Upper lobe of left lung (tissue), 6 donors: ENCODE measurements at places on chromosomes 1 and 21. TPM values are rescaled to one million over a fixed set of nuclear protein-coding genes. Genes with fewer than 3 reads are reported as not detected.

DNA sequence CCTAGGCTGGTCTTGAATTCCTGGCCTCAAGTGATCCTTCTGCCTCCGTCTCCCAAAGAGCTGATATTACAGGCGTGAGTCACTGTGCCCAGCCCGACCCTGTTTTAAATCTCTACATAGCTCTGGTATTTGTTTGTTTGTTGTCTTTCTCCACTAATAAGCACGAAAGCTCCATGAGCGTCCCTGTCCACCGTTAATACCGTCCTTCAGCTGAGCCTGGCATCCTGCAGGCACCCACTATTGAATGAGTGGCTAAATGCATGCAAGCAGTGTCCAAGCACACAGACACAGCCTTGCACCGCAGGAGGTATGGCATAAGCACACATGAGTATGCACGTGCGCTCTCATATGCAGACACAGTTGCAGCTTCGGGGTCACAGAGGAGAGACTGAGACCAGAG lies 4.5 kb upstream of the COL16A1 start:
- no peaks in the 10 kb centered on the region for H3K27me3 ChIP-seq
- DNase-seq: no peak
- H3K36me3 ChIP-seq: no peaks in the 10 kb centered on the region
- H3K4me3 ChIP-seq: no peak overlapping the region
- no peak overlapping the region for H3K27ac ChIP-seq
- peaks cover 27% of the 10 kb centered on the region for H3K4me1 ChIP-seq

DNA sequence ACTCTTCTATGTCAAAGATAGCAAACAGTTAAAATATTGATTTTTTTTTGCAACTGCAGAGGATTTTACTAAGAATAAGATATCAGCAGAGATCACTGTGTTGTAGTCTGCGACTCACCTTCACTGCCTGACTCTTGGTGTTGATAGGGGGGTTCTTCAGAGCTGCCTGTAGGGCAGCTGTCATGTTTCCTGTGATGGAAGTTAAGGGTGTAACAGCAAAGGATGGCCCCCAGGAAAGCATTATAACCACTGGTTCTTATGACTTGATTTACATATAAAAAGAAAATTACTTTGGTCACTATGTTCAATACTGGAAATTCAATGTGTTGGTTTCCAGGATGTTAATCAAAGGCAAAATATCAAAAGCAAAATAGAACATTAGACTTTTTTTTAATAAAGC lies 2.6 kb downstream of the ARPC5 start:
- DNase-seq: no peak
- peaks cover 62% of the 10 kb centered on the region for H3K4me1 ChIP-seq
- no peaks in the 10 kb centered on the region for H3K27me3 ChIP-seq

- H3K4me1 ChIP-seq: peaks cover 10% of the 10 kb centered on the region
- H3K4me3 ChIP-seq: no peak overlapping the region
- DNase-seq: no peak
- no peaks in the 10 kb centered on the region for H3K27me3 ChIP-seq
- H3K36me3 ChIP-seq: no peaks in the 10 kb centered on the region
These were observed 62.8 kb upstream of the COA6 start for GRCh38 chr1:234310460-234310817.

DNA sequence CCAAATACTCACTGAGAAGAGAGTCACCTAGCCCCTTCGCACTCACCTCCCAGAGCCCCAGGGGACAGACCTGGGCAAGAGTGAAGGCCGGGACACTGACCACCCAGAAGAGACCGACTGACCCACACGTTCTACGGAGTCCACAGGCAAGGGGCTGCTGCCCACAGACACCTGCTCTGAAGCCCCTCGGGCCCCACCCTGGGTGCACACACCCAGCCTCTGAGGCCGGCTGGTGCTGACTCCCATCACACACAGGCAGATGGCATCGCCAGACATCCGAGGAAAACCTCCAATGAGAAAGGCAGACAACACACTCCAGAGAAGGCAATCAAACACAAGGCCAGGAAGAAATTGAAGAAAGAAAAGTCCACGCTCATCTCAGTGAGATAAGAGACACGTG lies 22.1 kb downstream of the WDR4 start:
- H3K27ac ChIP-seq: no peak overlapping the region
- no peaks in the 10 kb centered on the region for H3K27me3 ChIP-seq

DNA sequence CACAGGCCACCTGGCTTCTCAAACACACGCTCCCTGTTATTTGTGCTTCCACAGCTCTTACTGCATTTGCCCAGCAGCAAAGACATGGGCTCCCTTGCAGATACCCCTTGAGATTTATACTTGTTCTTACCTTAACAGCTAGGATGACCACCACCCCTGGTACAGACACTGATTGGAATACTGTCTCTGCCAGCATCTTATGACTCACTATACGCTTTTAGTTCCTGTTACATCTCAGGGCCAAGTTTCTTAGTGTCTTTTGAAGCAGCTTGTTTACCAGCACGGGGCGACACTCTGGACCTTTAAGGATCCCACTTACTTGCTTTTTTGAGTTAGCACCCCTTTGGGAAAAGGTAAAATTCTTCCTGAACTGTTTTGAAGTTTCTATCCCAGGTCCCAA lies 874.8 kb downstream of the KCNT2 start:
- H3K4me1 ChIP-seq: no peaks in the 10 kb centered on the region
- H3K4me3 ChIP-seq: no peak overlapping the region
- no peak overlapping the region for H3K27ac ChIP-seq
- no peaks in the 10 kb centered on the region for H3K36me3 ChIP-seq

GRCh38 chr1:14782741-14783591 lies 184.5 kb downstream of the KAZN start:
- no peaks in the 10 kb centered on the region for H3K4me1 ChIP-seq
- no peaks in the 10 kb centered on the region for H3K36me3 ChIP-seq
- no peak for DNase-seq

DNA sequence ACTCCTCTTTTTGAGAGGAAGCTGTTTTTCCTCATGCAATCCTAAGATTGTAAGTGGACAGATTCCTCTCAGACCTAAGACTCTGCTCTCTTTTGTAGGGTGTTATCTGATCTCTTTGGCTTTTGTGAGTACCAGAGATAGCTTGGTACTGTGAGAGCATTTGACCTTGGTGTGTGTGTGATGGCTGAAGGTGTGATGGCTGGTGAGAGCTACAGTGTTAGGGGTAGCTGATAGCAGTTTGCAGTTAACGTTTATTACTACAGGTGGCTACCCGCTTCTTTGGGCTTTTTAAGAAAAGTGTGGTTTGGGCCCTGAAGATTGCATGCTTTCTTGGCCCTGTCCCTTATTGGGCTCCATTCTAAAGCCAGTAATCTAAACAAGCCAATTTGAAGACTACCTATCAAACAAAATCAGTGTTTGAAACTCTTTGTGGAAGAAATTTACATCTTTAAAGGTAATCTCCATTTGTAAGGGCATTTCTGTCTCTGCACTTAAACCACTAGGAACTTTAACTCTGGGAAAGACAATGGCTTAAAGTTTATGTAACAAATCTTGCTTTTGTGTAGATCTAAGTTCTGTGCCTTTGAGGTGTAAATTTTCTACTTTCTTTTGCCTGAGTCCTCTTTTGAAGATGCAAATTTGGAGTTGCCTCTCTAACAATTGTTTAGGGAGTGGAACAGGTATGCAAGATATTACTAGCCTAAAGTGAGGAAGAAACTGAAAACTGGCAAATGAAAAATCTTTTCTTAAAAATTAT lies 85.3 kb upstream of the SERBP1 start:
- DNase-seq: no peak
- H3K4me1 ChIP-seq: no peaks in the 10 kb centered on the region
- no peak overlapping the region for H3K4me3 ChIP-seq

DNA sequence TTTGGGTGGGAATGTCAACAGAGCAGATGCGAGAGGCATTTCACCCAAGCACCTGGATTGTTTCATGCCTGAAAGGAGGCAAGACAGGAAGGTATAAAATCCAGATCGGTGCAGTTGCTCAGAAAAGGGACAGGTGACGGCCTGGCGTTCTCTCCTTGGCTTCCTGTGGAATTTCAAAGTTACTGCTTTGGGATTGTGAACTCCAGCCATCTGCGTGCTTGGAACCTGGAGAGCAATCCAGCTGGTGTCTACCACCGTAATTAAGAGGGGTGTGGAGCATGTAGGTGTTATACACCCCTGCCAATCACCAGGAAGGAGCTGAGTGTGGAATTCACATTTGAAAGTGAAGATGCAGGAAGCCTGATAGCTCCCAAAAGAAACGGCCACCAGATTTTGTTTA lies 286.1 kb downstream of the KIF26B start:
- no peak for DNase-seq
- no peak overlapping the region for H3K4me3 ChIP-seq
- H3K27ac ChIP-seq: no peak overlapping the region
- H3K36me3 ChIP-seq: no peaks in the 10 kb centered on the region
- H3K4me1 ChIP-seq: peaks cover 4% of the 10 kb centered on the region
- H3K27me3 ChIP-seq: no peaks in the 10 kb centered on the region

- H3K36me3 ChIP-seq: no peaks in the 10 kb centered on the region
- H3K4me3 ChIP-seq: peak overlapping the region; percentile 51
- peaks cover 36% of the 10 kb centered on the region for H3K4me1 ChIP-seq
- peak; percentile 90 for DNase-seq
These were observed 826 bp downstream of the LAPTM5 start for GRCh38 chr1:30756545-30757351.

- H3K27ac ChIP-seq: no peak overlapping the region
- H3K4me3 ChIP-seq: no peak overlapping the region
- no peak for DNase-seq
- H3K27me3 ChIP-seq: no peaks in the 10 kb centered on the region
These were observed 12.1 kb upstream of the FAM43B start for GRCh38 chr1:20540281-20540680.

DNA sequence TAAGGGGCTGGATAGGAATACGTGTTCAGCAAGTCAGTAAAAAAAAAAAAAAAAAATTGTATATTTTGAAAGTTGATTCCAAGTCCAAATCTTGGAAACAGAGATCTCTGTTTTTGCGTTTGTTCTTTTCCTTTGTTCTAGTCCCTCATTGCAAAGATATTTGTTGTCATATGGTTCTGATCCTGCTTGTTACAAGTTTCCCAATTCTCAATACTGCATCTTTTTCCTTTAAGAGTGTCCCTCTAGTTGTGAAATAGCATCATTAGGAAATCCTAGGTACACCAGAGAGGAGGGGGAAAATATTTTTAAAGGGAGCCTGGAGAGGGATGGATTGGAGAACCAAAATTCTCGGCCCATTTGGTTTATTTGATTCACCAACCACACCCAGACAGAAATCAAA lies 152.2 kb upstream of the C1orf105 start:
- H3K27me3 ChIP-seq: no peaks in the 10 kb centered on the region
- no peak for DNase-seq
- no peaks in the 10 kb centered on the region for H3K4me1 ChIP-seq
- H3K4me3 ChIP-seq: no peak overlapping the region
- no peak overlapping the region for H3K27ac ChIP-seq
- no peaks in the 10 kb centered on the region for H3K36me3 ChIP-seq

DNA sequence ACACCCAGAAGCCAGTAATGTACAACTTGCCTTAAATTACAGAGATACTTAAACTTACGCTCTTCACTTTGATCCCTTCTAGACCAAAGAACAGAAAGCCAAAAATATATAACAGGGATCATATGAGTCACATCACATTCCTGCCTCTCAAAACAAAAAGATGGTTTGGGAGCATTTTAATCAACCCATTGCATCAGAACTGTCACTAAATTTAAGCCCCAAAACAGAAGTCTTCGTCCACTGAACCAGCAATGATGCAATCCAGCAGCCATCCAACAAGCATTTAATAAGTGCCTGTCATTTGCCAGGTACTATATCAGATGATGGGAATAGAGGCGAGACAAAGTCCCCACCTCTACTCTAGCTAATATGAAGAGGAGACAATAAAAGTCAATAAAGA lies 42.7 kb upstream of the GLIS1 start:
- H3K4me1 ChIP-seq: no peaks in the 10 kb centered on the region
- H3K4me3 ChIP-seq: no peak overlapping the region
- H3K36me3 ChIP-seq: no peaks in the 10 kb centered on the region
- H3K27me3 ChIP-seq: no peaks in the 10 kb centered on the region
- H3K27ac ChIP-seq: no peak overlapping the region
- no peak for DNase-seq

DNA sequence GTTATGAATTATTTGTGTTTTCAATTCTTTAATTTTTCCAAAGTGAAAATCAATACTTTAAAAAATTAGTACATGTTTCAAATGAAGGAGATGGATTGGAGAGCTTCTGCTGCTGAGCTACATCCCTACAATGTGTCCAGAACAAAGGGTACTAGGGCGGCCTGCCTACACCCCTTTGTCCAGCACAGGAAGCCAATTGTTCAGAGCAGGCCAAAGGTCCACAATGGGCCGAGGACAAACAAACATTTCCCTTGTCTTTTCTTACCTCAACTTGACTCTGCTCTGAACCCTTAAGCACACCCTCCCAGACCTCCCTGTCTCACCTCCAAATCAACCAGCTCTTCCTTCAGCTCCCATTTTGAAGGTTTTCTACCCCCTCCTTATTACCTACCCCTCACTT lies 39.4 kb upstream of the CAMK1G start:
- H3K27me3 ChIP-seq: no peaks in the 10 kb centered on the region
- H3K27ac ChIP-seq: no peak overlapping the region
- no peak for DNase-seq
- no peaks in the 10 kb centered on the region for H3K36me3 ChIP-seq
- no peak overlapping the region for H3K4me3 ChIP-seq
- H3K4me1 ChIP-seq: no peaks in the 10 kb centered on the region

DNA sequence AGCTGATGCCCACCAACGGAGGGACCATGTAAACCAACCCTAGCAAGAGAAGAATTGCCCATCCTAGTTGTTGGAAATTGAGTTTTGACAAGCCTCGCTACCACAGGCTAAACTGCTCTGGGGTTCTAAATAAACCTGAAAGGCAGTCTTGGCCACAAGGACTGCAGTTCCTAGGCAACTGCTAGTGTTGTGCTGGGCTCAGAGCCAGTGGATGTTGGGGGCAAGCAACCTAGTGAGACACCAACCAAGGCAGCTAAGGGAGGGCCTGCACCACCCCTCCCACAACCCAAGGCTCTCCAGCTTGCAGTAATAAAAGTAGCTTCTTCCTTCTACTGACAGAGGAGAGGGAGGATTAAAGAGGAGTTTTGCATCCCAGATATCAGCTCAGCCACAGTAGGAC lies 102.4 kb upstream of the PKN2 start:
- no peak overlapping the region for H3K4me3 ChIP-seq
- H3K27me3 ChIP-seq: no peaks in the 10 kb centered on the region
- no peak overlapping the region for H3K27ac ChIP-seq
- no peaks in the 10 kb centered on the region for H3K36me3 ChIP-seq
- DNase-seq: no peak

GRCh38 chr1:42931911-42932422 lies 26.7 kb downstream of the SLC2A1 start:
- peaks cover 3% of the 10 kb centered on the region for H3K36me3 ChIP-seq
- peaks cover 57% of the 10 kb centered on the region for H3K4me1 ChIP-seq
- peak; percentile 89 for DNase-seq
- peak overlapping the region; percentile 77 for H3K27ac ChIP-seq

Gene FCER1G
- total RNA-seq: 233 TPM

Gene NEK2
- 1.8 TPM for total RNA-seq

Gene TCP10L
- total RNA-seq: not detected

Gene KRTAP21-2
- total RNA-seq: not detected

Gene NES
- 25.9 TPM for total RNA-seq

Gene KRTAP11-1
- not detected for total RNA-seq

Gene SPEN
- 53.6 TPM for total RNA-seq

Gene PRELP
- total RNA-seq: 30.4 TPM

Gene PADI3
- not detected for total RNA-seq

Gene ILDR2
- total RNA-seq: 1.3 TPM
